ENCODE measurements at places on chromosomes 5 and 9. TPM values are rescaled to one million over a fixed set of nuclear protein-coding genes. Genes with fewer than 3 reads are reported as not detected.

Gene PCDHAC1
- total RNA-seq = not detected

DNA sequence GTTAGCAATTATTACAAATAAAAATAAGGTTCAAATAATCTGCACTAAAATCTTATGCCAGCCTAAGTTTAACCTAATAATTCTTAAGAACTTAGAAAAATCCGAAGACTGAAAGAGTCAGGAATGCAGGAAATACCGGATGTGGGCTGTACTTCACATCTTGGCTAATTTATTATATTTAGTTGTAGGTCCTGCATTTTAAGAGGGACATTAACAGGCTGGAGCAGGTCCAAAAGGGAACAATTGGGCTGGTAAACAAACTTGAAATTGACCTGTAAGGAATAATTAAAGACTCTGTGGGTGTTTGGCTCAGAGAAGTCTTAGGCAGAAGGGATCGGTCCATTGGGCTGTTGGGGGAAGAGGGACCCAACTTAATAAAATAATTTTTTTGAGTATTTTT lies 18.4 kb downstream of the GLRA1 start:
- no peaks in the 10 kb centered on the region for H3K36me3 ChIP-seq
- H3K4me1 ChIP-seq = no peaks in the 10 kb centered on the region
- peaks cover 7% of the 10 kb centered on the region for H3K27me3 ChIP-seq
- no peak overlapping the region for H3K4me3 ChIP-seq

DNA sequence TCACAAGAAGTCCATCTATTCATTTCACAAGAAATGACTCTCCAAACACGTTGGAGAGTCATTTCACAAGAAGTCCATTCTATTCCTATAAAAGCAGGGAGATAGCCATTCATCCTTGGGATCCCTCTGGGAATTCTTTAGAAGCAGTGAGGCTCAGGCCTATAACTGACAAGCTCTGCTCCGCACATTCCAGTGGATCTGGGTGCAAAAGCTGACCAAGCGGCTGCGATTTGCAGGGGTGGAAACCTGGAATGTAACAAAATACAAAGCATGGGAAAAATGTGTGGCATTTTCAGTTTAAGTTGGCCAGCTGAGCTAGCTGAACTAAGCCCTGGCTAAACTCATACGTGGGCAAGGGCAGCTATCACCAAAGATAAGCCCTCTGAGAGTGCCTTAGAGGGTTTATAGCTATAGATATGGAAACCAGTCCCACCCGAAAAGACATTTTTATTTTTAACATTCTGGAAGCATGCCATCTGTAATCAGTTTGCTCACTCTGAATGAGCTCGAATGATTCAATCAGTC lies 8.7 kb downstream of the TAS2R1 start:
- H3K27ac ChIP-seq = no peak overlapping the region
- no peak overlapping the region for H3K4me3 ChIP-seq
- no peaks in the 10 kb centered on the region for H3K36me3 ChIP-seq
- H3K4me1 ChIP-seq = no peaks in the 10 kb centered on the region

GRCh38 chr9:70156729-70157128 lies 102.0 kb upstream of the SMC5 start:
- H3K27ac ChIP-seq = no peak overlapping the region
- no peaks in the 10 kb centered on the region for H3K36me3 ChIP-seq
- no peak overlapping the region for H3K4me3 ChIP-seq
- no peaks in the 10 kb centered on the region for H3K4me1 ChIP-seq

- H3K4me1 ChIP-seq = peaks cover 67% of the 10 kb centered on the region
- H3K4me3 ChIP-seq = no peak overlapping the region
These were observed 11.4 kb downstream of the JADE2 start for GRCh38 chr5:134536876-134537275.
